ENCODE measurements at places on chromosomes 16 and 17.

- DNase-seq, result no peak
Observed at GRCh38 chr16:12628536-12628935, 175.2 kb downstream of the CPPED1 start.

GRCh38 chr16:47359478-47359877 is 101.4 kb downstream of the ITFG1 start:
- DNase-seq, result no peak

DNA sequence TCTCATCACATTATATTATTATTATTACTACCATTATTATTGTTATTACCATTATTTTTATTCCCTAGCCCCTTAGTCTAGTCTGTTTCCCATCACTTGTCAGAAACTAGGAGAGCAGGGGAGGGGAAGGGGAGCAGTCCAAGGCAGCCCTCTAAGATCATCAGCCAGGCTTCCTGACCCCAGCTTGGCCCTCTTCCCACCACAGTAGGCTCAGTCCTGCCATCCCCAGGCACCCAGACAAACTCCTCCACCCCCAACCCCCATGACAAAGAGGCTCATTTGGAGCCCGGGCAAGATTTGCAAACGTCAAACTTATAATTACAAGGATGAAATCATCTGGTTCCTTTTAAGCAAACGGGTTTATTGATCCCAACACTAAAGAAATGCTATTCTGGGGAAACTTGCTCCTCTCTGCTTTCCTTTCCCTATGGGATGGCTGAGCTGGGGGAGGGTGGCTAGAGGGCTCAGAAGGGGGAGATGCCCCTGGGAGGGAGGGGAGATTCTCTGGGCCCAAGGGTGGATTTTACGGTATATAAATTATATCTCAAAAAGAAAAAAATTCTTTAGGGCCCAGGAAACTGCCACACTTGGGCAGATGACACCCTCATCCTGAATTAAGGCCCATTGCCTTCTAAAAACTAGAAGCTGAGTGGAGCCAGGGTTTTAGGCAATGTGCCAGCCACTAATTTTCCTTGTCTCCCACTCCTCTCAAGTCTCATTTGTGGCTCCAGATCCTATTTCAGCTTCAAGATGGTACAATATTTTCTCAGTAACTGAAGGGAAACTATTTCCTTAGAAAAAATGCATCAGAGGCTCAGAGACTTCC is 4.4 kb upstream of the CBFB start:
- DNase-seq, result no peak

DNA sequence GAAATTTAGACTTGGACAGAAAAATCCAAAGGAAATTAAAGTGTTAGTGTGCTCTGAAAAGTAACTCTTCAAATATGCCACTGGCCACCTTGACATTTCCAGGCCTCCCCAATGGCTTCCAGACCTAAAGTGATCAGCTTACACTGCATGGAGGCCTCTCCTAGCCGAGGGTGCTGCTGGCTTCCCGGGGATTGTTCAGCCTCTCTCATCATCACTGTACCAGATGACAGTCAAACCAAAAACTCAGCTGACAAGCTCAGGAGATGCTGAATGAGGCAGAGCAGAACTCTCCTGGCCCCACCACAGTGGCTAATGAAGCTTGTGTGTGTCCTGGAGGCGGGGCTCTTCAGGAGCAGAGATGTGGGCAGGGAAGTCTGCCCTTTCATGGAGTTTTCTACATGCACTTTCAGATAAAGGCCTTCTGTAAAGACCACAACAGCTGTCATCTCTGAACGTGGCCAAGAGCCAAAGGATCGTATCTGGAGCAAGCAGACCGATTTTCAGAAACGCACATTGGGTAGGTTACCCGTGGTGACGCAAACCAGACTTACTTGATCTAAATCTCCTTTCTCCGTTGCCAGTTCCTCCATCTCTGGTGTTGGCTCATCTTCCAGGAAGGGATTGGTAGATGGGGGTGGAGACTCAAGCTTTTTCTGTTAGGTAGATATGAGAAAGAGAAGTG is 113.3 kb downstream of the VPS53 start:
- peak; percentile 73 for DNase-seq

DNA sequence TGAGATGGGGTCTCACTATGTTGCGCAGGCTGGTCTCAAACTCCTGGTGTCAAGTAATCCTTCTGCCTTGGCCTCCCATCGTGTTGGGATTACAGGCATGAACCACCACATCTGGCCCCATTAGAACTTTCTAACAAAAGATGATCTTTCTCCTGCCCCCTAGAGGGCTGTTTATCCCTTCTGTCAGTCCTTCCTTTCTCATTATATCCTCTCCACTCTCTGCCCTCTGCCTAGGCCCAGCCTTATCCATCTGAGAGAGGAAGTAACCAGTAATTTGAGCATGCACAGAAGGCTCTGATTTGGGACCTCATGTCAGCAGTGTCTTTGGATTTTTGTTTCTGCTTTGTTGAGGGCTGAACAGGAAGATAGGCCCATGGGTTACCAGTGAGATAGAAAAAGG is 4.4 kb upstream of the DHX40 start:
- no peak for DNase-seq

- peak; percentile 77 for DNase-seq
Observed at GRCh38 chr16:75420987-75421819, 12.1 kb downstream of the CFDP1 start.

GRCh38 chr17:78316115-78316866 is 43.6 kb downstream of the SOCS3 start:
- DNase-seq, result no peak

- DNase-seq, result no peak
Observed at GRCh38 chr17:48644910-48645557, 18.9 kb upstream of the HOXB9 start.

DNA sequence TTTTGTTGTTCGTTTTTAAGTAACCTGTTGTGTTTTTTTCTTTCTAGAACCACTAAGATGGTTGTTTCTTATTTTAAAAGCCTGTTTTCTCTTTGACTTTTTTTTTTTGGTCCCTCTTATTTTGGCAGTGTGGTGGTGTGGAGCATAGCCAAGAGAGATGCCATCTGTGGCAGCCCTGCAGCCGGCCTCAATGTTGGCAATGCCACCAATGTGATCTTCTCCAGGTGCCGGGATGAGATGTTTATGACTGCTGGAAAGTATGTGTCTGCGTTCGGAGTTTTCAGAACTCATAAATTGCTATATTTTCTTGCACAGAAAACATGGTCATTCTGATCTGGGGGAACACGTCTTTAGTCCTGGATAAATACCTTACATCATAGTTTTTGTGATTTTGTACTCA is 17.6 kb downstream of the CFAP52 start:
- no peak for DNase-seq

GRCh38 chr17:32772453-32773025 is 104.4 kb downstream of the MYO1D start:
- DNase-seq, result no peak

GRCh38 chr17:19260958-19261357 is 23.8 kb downstream of the EPN2 start:
- DNase-seq, result no peak

DNA sequence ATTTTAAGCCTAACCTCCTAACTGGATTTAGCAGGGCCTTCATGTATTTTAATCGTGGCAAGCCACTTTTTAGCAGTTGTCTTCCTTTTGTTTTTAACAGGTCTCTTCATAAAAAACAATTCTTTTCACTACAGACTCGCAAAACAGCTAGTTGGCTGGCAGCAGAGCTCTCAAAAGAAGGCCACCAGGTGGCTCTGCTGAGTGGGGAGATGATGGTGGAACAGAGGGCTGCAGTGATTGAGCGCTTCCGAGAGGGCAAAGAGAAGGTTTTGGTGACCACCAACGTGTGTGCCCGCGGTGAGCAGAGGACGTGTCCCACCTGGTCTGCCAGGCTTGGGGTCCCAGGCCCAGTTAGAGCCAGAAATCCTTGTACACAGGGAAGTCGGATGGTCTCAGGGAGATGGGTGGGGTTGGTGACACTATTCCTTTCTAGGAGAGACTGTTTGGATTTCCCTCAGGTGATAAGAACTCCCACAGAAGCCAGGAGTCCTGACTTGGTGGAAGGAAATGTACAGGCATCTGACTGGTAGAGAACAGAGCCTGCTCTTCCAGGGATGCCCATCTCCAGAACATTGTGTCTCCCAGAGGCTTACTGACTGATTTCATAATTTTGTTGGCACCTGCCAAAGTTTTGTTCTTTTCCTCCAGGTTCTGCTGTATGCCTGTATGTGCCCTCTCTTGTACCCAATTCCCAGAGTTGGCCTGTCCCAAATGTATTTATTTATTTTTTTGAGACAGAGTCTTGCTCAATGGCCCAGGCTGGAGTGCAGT is 14.9 kb upstream of the DDX19A start:
- no peak for DNase-seq

- no peak for DNase-seq
Observed at GRCh38 chr16:58018803-58019202, 6.8 kb upstream of the MMP15 start.

GRCh38 chr17:7398612-7399011 is 4.3 kb upstream of the PLSCR3 start:
- DNase-seq, result no peak

DNA sequence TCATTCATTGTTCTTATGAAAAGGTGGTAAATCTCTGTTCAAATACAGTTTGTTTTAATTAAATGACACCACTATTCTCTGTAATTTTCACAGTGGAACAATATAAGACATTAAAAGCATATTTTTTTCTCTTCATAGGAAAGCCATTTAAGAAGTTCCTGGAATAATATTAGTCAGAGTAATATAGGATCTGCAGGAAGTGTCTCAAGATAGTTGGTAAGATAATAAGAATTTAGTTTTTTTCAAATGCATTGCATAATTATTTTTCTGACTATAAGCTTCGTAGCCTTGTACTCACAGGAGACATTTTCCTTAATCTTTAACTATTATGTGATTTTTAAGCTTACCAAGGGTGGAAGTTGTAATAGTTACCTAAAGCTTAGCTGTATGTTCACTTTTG is 16.9 kb downstream of the STXBP4 start:
- DNase-seq, result no peak

GRCh38 chr17:39736319-39737165 is 1.2 kb upstream of the GRB7 start:
- no peak for DNase-seq

GRCh38 chr16:89013111-89013510 is 36.1 kb upstream of the CBFA2T3 start:
- DNase-seq, result no peak

- peak; percentile 68 for DNase-seq
Observed at GRCh38 chr17:77882481-77883212, 75.9 kb upstream of the TNRC6C start.

- no peak for DNase-seq
Observed at GRCh38 chr16:5466551-5466950, 369.0 kb upstream of the EEF2KMT start.

DNA sequence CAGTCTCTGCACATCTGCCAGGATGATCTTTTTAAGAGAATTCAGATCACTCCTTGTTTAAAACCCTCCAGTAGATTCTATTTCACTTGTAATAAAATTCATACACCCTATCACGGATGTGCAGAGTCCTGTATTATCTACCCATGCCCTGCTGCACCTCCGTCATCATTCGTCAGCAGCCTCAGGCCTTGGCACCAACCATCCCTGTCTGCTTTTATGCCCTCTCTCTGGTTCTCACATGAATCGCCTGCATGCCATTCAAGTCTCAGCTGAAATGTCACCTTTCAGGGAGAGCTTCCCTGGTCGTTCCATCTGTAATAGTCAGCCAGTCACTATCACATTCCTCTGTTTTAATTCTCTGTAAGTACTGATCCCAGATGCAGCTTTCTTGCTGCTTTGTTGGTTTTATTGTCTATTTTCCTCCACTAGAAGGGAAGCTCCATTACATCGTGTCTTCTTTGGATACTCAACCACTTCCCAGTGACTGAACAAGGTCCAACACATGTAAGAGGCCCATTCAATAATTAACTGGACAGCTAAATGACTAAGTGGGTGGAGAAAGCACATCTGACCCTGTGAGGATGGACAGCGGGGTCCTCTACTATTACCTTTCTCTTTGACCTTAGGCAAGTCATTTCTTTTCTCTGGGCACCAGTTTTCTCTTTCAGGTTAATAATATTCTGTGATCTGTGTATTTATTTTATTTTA is 81.2 kb upstream of the GOT2 start:
- DNase-seq, result no peak

GRCh38 chr16:28845293-28845692 is 855 bp downstream of the TUFM start:
- no peak for DNase-seq

- no peak for DNase-seq
Observed at GRCh38 chr17:20291853-20292252, 175.5 kb downstream of the LGALS9B start.

- peak; percentile 47 for DNase-seq
Observed at GRCh38 chr16:15811481-15812400, 45.1 kb downstream of the MYH11 start.

GRCh38 chr17:5355421-5356129 is 63.9 kb downstream of the NUP88 start:
- no peak for DNase-seq

DNA sequence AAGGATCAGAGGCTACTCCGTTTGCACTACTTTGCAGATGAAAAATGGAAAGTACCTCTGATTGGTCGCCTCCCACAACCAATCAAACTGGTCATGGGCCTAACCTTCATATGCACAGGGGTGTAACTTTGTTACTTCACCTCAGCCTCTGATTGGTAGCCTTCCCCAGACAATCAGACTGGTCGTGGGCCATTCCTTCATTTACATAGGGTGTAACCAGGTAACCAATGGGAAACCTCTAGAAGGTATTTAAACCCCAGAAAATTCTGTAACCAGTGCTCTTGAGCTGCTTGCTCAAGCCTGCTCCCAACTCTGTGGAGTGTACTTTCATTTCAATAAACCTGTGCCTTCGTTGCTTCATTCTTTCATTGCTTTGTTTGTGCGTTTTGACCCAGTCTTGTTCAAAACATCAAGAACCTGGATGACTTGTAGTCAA is 39.2 kb upstream of the USP22 start:
- no peak for DNase-seq

DNA sequence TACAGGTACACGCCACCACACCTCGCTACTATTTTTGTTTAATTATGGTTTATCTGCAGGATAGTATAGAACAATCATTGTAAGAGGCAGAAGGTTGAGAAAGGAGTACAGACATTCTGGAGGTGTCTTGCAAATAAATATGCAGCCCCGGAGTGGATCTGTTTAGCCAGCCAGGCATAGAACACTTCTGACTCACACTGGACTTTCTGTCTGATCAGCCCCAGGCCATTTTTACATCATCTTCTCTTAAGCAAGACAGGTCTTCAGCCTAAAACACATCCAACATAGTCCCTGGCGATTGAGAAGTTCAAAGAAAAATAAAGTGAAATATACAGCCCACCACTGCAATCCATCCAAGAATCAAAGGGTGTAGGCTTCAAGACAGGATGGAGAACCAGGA is 81.4 kb downstream of the XYLT1 start:
- no peak for DNase-seq

DNA sequence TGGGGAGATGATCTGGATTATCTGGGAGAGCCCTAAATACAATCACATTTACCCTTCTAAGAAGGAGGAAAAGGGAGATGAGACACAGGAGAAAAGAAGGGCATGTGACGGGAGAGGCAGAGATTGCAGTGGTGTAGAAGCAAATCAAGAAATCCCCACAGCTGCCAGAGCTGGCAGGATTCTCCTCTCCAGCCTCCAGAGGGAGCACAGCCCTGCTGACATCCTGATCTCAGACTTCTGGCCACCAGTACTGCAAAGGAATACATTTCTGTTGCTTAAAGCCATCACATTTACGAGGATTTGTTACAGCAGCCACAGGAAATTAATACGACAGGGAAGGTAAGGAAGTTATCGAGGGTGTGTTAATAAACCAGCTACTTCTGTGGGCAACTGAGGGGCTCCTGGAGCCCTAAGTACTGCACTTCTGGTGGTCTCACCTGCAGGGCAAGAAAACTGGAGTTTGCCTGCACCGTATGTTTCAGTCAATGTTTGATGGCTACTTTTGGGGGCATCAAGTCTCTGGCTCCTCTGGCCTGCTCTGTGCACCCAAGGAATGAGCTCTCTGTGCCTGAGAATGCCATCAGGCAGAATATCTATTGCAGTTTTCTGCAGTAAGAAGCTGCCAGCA is 22.9 kb upstream of the CDH13 start:
- peak; percentile 43 for DNase-seq
